Activated naive CD4-positive, alpha-beta T cell (primary cell): ENCODE measurements at places on chromosomes 1 and 21.

GRCh38 chr1:171256940-171257606, 8.8 kb downstream of the FMO1 start:
- no peak for DNase-seq

DNA sequence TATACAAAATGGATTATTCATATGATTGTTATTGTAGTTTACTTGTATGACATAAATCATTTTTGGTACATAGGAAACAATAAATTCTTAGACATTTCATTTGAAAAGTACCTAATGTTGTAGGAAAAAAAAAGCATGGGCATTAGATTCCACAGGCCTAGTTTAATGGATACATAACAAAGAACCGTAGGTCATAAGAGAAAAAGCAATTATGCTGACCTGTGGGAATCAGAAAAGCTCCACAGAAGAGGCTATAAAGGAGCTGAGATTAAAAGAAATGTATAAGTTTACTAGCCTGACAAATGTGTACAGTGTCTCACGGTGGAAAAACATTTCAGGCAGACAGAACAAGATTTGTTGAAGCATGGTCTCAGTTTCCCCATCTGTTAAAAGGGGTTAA, 3.7 kb downstream of the DEPDC1 start:
- no peak for DNase-seq

- DNase-seq, result no peak
Observed at GRCh38 chr1:58618303-58618702, 41.3 kb upstream of the TACSTD2 start.

GRCh38 chr1:181141431-181141910, 53.0 kb downstream of the IER5 start:
- no peak for DNase-seq

GRCh38 chr1:244046907-244047611, 4.0 kb upstream of the ZBTB18 start:
- no peak for DNase-seq

GRCh38 chr1:221810406-221810805, 68.5 kb upstream of the DUSP10 start:
- DNase-seq, result no peak

DNA sequence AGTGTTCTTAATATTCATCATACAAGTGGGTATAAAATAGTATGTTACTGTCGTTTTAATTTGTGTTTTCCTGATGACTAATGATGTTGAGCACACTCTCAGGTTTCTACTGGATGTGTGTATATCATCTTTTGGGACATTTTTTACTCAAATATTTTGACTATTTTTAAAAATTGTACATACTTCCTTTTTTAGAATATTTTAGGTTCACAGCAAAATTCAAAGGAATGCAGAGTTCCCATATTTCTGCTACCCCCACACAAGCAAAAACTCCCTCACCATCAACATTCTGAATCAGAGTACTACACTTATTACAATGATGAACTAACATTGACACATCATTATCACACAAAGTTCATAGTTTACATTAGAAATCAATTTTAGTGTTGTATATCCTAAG, 114.5 kb downstream of the DPYD start:
- DNase-seq, result no peak

DNA sequence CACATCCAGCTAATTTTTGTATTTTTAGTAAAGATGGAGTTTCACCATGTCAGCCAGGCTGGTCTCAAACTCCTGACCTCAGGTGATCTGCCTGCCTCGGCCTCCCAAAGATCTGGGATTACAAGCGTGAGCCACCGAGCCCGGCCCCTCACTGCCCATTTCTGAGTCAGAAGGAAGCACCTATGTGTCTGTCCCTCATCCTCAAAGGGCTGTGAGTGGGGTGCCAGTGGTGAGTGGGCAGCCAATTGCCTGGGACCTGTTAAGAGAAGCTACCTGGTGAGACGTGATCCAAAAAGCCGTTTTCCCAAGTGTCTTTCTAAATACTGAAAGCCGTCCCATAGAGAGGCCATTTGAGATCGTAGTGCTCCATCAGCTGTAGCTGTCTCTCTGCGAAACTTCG, 27.1 kb upstream of the PDXK start:
- no peak for DNase-seq

GRCh38 chr1:155313261-155313660, 4.6 kb downstream of the FDPS start:
- DNase-seq, result no peak

- DNase-seq, result no peak
Observed at GRCh38 chr1:222127096-222127495, 385.2 kb upstream of the DUSP10 start.

DNA sequence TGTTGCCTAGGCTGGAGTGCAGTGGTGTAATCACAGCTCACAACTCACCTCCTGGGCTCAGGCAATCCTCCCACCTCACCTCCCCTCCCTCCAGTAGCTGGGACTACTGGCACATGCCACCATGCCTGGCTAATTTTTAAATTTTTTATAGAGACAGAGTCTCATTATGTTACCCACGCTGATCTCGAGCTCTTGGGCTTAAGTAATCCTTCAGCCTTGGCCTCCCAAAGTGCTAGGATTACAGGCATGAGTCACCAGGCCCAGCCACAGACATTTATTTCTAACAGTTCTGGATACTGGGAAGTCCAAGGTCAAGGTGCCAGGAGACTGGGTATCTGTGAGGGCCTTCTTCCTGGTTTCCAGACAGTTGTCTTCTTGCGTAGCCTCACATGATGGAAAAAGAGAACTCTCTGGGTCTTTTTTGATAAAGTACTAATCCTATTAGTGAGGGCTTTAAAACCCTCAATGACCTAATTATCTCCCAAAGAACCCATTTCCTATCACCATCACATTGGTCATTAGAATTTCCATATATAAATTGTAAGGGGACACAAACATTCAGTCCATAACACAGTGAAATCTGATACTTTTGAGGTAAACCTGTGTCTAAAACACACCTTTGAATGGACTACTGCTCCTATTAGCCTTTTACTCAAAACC, 67.9 kb downstream of the PHACTR4 start:
- no peak for DNase-seq

- no peak for DNase-seq
Observed at GRCh38 chr1:108953452-108953851, 9.8 kb downstream of the CLCC1 start.

DNA sequence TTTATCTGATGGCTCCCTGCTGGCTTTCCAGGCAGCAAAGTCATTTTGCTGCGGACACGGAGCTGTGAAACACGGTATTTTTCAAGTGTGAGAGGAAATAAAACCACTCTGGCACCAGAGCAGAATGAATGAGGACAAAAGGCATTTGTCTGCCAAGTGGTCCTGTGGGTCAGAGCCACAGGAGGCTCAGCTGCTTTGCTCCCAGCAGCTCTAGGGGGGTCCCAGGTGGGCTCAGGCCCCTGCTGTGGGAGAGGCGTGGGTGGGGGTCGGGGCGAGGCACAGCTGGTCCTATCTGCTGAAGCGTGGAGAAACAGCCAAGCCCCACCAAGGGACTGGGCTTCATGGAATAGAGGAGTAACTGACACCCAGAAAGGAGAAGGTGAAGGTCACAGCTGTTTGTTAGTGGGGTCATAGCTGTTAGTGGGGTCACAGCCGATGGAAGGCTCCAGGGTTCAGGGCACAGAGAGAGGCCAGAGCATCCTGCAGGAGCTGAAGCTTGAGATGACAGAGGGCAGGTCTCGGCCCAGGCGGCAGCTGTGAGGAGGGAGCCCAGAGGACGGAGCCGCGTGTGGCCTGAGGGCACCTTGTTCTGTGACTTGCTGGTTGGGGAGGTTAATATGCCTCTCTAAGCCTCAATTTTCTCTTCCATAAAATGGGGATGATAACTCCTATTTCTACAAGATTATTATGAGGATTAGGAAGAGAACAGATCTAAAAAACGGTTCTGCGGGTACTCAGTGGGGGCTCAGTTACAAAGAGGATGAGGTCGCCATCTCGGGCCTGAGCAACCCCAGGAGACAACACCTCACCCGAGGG, 7.1 kb downstream of the KIF17 start:
- no peak for DNase-seq

DNA sequence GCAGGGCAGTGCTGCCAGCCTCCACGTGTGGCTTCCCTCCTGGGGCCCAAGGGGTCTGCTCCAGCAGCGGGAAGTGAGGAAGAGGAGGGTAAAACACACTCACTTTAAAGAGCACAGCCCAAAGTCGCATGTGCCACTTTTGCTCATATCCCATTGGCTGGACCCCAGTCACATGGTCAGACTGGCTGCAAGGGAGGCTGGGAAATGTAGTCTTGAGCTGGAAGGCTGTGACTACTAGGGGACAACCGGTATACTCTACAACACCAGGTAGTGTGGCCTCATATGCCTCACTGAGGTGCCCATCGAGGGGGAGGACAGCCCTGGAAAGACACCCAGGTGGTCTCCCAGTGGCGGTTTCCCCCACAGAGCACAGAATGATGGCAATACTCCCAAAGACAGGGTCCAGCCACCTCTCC, 45.2 kb downstream of the CAMK2N1 start:
- DNase-seq, result no peak

GRCh38 chr1:31761883-31762282, 2.3 kb downstream of the ADGRB2 start:
- no peak for DNase-seq

DNA sequence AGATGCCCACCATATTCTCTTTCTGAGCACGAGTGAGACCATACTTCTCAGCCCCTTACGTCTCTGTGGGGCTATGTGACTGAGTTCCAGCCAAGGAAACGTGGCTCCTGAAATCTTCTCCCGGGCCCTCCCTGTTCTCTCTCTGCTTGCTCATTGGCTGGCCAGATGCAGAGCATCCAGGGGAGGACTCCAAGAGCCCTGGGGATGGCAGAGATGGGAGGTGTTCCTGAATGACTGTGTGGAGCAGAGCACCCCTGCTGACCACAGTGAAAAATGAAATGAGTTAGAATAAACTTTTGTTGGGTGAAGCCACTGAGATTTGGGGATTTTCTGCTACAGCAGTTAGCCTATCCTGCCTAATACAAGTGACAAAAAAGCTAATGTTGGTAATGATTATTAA, 23.8 kb downstream of the KIAA0040 start:
- DNase-seq, result no peak

DNA sequence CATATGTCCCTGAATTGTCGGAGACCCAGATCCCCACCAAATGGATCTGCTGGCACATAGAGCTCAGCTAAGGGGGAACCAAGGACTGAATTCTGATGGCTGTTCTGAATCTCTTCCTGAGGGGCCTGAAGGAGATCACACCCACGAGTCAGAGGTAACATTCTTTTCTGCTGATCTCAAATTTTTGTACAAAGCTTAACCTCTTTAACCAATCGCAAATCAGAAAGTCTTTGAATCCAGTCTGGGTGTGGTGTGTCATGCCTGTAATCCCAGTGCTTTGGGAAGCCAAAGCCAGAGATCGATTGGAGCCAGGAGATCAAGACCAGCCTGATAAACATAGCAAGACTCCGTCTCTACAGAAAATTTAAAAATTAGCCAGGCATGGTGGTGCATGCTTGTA, 62.8 kb upstream of the PRRC2C start:
- no peak for DNase-seq

DNA sequence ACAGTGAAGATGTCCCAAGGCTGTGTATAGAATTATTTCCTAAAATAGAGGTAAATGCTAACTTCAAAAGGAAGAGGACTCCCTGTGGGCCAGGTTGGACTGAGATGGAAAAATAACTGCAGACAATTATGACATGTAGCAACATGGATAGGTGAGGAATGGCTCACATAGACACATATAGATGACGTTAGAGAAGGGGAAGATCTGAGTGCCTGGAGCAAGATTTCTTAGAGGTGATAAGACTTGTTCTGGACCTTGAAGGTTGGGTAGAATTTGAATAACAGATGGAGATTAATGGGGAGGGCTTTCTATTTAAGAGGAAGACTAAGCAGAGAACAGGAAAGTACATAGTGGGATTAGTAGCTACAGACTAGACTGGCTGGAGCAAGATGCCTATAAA, 76.9 kb downstream of the C1orf21 start:
- DNase-seq, result no peak

DNA sequence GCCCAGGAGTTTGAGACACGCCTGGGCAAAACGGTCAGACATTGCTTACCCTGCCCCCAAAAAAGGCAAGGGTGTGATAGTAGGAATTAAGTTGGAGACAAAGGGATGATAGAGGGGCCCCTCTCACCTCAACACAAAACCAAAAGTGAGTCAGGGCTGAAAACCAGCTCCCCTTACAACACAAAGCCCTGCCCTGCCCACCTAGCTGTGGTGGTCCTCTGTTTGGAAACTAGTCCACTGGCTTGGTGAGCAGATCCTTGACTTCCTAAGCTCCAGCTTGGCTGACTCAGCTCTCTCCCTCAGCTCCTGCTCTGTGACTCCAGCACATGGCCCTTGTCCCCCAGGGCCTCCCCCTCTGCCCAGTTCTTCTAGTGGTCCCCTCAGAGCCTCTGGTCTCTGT, 603.8 kb downstream of the PTPRC start:
- DNase-seq, result no peak

DNA sequence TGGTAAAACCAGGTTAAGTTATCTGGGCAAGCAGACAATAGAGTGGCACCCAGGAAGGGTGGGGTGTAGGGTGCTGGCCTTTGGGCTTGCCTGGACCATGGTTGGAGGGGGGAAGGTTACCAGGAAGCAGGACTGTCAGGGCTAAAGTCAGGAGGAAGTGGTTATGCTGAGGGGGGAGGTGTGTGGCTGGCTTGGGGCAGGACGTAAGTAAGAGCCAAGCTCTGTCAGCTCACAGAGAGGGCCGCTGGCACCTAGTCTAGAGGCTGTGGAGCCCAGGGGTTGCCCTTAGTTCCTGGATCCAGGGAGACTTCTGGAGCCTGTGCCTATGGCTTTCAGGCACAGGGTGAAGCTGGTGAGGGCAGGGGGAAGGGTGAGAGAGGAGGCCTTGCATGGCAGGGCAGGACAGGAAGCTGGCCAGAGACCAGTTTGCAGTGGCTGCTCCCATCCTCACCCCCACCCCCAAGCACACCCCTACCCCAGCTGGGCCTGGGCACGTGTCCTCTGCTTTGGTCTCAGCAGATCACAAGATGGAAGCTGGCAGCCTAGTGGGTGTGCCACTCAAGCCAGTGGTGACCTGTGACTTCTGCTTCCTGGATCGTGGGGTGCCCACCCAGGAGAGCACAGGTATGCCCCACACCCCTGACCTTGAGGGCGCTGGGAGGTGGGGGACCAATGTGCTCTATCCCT, 20.5 kb upstream of the SMYD3 start:
- DNase-seq, result no peak

- no peak for DNase-seq
Observed at GRCh38 chr1:76830373-76830772, 36.9 kb upstream of the ST6GALNAC5 start.

DNA sequence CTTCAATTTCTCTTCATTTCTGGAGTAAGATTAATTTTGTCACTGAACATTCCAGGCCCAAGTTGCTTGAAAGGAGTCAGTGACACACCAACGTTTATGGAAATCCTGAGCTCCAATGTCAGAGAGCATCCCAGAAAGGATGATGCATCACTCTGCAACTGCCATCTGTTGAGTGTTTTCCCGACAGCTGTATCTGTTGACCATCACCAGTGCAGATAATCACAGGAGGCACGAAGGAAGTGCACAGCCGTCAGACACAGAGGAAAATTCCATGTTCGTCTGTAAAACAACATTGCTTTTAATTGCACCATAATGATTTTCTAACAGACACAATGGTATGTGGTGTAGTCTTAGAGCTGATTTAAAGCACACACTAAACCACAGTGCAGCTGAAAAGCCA, 376.7 kb upstream of the ADGRL2 start:
- DNase-seq, result no peak
